ENCODE measurements at places on chromosomes 7 and 10.

GRCh38 chr10:48684792-48685623 lies at the start of gene WDFY4:
Gene WDFY4, plus strand, starts transcription at chr10:48684873. Its CDS starts 24,860 bp downstream, at chr10:48709733.
- DNase-seq: no peak

GRCh38 chr10:12459762-12460161 lies 110.4 kb downstream of the CAMK1D start:
- no peak for DNase-seq

- DNase-seq: no peak
These were observed 569.4 kb downstream of the PTPRN2 start for GRCh38 chr7:158018098-158018762.

DNA sequence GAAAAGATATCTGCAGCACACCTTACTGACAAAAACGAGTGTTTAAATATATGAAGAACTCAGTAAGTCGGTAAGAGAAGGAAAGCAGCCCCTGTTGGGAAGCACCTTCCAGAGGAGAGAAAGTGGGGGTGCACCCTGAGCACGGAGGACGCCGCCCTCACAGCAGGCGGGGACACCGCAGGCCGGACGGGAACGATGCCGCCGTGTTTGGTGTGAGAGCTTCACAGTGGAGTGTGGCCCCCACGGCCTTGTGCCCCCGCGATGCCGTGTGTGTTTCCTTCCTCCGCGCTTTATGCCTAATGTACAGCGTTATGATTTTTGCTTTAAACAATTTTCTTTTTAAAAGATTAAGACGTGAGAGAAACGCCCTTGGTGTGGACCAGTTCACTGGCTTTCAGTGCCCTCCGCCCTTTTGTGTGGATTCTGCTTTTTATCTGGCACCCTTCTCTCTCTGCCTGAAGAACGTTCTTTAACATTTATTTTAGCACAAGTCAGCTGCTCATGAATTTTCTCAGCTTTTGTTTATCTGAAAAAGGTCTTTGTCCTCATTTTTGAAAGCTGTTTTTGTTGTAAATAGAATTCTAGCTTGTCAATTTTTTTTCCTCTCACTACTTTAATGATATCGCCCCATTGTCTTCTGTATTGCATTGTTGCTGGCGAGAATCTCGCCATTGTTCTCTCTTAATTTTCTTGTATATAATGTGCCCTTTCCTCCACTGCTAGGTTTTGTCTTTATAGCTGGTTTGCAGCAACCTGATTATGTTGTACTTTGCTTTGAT lies 110.7 kb downstream of the INPP5A start:
- DNase-seq: no peak

DNA sequence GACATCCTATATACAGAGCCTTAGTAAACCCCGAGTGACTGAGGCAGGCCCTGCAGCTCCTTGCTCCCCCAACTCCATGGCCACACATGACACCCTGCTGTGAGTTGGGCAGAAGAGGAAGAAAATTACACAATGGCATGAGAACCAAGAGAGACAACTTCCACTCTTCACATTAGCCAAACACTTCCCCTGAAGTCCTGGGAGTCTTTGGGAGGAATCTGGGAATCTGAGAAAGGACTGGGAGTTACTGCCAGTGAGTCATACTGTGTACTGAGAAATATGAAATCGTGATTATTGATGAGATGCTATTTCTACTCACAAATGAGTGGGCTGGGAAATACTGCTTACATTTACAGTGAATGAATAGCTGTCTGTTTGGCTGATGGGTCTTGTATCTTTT lies 116.6 kb downstream of the SPAG6 start:
- no peak for DNase-seq

GRCh38 chr7:105816954-105817615 lies 59.3 kb downstream of the ATXN7L1 start:
- no peak for DNase-seq

GRCh38 chr10:99672884-99673283 lies 13.6 kb downstream of the ENTPD7 start:
- no peak for DNase-seq

- DNase-seq: no peak
These were observed 225.0 kb downstream of the CELF2 start for GRCh38 chr10:11242443-11243387.

DNA sequence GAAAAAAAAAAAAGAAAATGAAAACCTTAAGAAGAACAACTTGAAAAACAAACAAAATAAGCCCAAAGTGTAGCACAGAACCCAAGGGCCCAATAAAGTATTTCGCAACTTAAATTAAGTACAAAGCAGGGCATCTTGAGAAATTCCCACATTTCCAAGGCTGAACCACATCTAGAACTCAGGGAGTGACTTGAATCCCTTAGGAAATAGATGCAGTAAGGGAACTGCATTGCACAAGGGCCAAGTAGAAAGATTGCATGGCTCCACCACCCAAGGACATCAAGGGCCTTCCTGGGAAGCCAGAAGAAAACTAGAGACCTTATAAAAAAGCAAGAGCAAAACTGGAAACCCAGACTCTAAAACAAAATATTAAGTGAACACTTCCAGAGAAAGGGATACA lies 352.7 kb downstream of the CXCL12 start:
- DNase-seq: no peak

- no peak for DNase-seq
These were observed 314.3 kb upstream of the ZMIZ1 start for GRCh38 chr10:78754269-78755062.

DNA sequence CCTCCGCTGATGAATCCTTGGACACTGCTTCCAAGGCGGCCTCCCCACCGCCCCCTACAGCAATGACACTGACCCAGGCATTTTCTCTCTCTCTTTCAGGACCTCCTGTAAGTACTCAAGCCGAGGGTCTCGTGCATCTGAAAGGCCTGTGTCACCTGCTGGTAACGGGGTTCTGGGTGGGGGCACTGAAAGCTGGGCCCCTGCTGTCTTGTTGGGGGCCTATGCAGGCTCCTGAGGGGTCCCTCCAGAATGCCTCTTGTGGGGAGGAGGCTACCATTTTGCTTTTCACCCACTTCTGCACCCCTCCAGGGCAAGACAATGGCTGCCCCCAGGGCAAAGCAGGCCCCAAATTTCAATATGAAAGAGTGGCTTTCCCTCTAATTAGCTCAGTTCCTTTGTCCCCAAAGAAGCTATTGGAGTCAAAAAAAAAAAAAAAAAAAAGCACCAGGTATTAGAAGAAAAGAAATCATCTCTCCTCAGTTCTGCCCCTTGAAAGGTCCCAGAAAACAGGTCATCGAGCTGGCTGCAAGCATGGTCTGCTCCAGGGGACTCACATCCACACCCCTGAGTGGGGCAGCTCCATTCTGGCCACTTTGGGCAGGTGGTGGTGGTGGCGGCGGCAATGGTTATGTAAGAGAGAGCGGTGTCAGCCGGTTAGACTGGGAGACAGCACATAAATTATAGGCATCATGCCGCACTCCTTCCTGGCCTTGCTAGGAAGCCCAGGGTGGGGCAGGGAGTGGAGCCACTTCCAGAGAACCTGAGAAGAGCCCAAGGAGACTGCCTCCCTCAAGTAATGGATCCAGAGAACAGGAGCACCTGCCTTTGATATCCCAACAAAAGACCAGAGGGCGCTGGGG lies 66.2 kb downstream of the COL13A1 start:
- DNase-seq: no peak

- no peak for DNase-seq
These were observed 120.6 kb downstream of the GLCCI1 start for GRCh38 chr7:8089036-8089780.

DNA sequence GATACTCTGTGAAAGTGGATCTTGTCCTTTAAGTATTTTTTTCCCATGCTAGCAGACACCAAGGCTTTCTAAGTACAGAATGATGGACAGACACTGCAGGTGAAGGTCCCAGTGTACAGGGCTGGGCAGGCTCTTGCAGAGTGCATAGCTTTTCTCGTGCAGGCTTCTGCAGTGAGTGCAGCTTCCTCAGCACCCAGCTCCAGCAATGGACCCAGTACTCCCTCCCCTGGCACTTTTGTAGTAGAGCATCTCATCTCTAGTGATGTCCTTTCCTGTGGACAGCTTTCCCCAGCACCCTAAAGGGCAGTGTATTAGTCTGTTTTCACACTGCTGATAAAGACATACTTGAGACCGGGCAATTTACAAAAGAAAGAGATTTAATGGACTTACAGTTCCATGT lies 104.3 kb downstream of the CUL2 start:
- DNase-seq: no peak

DNA sequence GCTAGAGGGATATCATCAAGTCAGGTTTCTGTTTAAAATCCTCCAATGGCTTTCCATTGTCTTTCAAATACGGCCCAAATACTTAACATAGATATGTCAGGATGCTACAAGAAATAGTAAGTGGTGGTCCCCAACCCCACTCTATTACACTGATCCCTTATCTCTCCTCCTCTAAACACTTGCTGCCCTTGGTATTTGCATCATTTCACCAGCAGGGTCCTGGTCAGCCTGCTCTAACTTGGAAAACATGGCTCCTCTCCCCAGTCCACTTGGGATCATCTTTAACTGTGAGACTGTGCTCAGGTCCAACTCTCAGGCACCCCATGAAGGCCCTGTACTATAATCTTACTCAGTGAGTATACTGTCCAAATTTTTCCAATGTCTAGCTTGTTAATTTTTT lies 53.8 kb upstream of the GSAP start:
- DNase-seq: no peak

DNA sequence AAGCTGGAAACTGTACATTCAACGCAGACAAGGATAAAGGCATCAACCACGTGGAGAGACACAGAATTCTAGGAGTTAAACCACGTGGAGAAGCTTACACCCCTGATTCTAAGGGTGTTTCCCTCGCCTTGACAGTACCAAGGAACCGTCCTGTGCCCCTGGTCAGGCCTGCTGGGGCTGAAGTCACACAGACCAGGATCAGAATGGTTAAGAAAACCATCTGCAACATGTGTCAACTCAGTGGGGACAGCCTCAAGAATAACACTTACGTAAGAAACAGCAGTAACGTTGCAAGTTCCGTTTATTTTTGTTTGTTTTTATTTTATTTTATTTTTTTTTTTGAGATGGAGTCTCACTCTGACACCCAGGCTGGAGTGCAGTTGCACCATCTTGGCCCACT lies 55.6 kb downstream of the CHST15 start:
- DNase-seq: no peak

DNA sequence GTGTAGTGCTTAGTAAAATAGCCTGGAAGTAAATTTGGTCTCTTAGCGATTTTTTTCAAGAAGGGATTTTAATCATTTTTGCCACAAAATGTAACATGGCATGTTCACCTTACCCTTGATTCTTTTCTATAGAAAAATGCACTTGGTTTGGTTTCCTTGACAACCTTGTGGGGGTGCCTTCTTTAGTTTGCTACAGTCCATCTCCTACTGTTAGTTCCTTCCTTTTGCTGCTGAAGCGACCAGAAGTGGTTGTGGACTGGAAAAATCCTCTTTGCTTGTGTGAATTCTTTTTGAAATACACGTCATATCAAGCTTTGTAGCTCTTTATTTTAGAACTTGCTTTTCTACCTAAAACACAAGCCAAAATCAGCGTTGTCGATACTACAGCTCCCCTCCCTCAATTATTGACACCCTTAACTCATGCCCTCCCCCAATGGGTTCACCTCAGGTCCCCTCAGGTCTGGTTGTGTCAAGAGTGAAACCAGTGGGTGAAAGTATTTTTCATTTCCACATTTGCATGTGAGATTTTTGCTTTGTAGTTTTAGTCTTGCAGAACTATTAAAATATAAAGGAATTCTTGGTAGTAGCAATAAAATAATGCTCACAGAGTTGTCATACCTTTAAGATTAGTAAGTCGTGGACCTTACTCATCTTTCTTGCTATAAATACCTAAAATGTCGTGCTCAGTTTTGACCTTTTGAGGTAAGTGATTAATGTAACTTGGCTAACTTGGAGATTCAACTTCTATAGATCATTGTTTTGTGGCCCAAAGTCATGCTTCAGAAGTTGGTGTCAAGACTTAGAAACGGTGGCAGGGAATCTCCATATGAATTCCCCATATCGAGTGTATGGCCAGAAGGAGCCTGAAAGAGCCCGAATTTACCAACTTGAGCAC lies 1.5 kb downstream of the ACTR3B start:
- no peak for DNase-seq

- DNase-seq: no peak
These were observed 184.9 kb downstream of the BAMBI start for GRCh38 chr10:28862219-28862618.

GRCh38 chr7:118110178-118110925 lies 73.6 kb upstream of the LSM8 start:
- no peak for DNase-seq

- no peak for DNase-seq
These were observed 3.9 kb downstream of the BBIP1 start for GRCh38 chr10:110915035-110915434.

GRCh38 chr7:80387634-80388193 lies 124.2 kb downstream of the GNAT3 start:
- no peak for DNase-seq

DNA sequence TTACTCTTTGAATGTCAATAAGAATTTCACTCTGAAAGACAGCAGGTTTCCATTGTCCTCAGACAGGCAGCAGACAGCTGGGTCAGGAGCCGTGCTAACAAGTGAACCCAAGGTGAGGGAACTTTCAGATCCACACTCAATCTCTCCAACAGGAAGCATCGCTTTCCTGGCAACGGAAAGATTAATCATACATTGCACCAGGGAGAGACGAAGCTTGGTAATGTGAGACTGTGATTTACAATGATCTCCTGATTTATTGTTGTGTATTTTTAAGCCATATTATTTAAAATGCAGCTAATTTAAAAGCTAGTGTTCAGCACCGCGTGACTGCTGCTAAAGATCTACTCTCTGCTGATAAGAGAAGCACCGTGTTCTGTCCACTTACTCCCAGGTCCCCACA lies 17.5 kb upstream of the NOM1 start:
- no peak for DNase-seq

GRCh38 chr7:11005202-11005601 lies 31.5 kb downstream of the PHF14 start:
- DNase-seq: no peak

- no peak for DNase-seq
These were observed 59.5 kb downstream of the AGK start for GRCh38 chr7:141610671-141611070.

DNA sequence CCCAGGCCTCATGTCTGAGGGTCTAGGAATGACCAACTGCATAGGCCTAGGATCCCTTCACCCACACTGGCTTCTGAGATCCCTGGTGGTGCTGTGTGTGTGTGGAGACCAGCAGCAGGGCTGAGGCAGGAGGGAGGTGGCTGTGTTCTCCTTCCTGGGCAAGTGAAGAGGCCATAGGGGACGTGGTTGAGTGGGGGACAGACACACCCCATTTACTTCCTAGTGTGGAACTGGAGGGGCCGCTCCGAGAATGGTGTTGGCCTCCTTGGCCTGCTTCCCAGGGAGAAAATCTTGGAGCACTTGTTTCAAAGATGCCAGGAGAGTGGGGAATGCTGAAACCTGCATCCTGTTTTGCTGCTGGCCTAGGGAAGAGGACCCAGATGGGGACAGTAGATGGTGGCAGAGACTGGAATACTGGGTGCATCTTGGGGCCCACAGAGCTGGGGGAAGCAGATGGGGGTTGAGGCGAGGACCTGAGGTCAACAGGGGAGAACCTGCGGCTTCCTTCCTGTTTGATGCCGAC lies 19.1 kb downstream of the UBTD1 start:
- DNase-seq: no peak

DNA sequence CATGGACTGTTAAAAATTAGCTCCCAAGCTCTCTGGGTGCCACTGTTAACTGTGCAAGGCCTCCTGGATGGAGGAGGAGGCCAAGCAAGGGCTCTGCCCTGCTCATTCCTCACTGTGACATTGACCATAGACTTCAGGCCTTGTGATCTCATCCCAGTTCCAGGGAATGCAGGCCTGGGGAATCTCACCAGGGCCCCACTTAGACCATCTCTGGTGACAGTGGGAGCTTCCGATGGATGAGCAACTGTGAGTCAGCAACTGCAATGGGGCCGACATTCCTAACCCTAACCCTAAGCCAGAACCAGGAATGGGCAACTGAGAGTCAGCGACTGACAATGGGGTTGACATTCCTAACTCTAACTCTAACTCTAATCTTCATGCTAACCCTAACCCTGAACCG lies 50.4 kb upstream of the MSMB start:
- DNase-seq: no peak
